ENCODE measurements at places on chromosomes 12 and 14. TPM values are rescaled to one million over a fixed set of nuclear protein-coding genes. Genes with fewer than 3 reads are reported as not detected.

FOXN4 gene
- total RNA-seq: not detected

SLCO1C1 gene
- not detected for total RNA-seq

VAMP1 gene
- 9.2 TPM for total RNA-seq

ADSS1 gene
- total RNA-seq: 0.39 TPM

SYNDIG1L gene
- total RNA-seq: not detected

Measured in subcutaneous preadipocyte (primary cell).